Activated CD8-positive, alpha-beta memory T cell treated with anti-CD3 and anti-CD28 coated beads, Interleukin-2, amount 50 U/mL, for 4 hours (primary cell): ENCODE measurements at places on chromosomes 3 and 15.

GRCh38 chr3:27914199-27914598 lies 192.1 kb upstream of the EOMES start:
- DNase-seq: no peak

DNA sequence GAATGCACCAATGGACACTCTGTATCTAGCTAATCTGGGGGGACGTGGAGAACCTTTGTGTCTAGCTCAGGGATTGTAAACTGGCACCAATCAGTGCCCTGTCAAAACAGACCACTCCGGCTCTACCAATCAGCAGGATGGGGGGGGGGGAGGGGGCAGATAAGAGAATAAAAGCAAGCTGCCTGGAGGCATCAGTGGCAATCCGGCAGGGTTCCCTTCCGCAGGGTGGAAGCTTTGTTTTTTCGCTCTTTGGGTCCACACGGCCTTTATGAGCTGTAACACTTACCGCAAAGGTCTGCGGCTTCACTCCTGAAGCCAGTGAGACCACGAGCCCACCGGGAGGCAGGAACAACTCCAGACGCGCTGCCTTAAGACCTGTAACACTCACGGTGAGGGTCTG lies 827.1 kb downstream of the PLOD2 start:
- no peak for DNase-seq

DNA sequence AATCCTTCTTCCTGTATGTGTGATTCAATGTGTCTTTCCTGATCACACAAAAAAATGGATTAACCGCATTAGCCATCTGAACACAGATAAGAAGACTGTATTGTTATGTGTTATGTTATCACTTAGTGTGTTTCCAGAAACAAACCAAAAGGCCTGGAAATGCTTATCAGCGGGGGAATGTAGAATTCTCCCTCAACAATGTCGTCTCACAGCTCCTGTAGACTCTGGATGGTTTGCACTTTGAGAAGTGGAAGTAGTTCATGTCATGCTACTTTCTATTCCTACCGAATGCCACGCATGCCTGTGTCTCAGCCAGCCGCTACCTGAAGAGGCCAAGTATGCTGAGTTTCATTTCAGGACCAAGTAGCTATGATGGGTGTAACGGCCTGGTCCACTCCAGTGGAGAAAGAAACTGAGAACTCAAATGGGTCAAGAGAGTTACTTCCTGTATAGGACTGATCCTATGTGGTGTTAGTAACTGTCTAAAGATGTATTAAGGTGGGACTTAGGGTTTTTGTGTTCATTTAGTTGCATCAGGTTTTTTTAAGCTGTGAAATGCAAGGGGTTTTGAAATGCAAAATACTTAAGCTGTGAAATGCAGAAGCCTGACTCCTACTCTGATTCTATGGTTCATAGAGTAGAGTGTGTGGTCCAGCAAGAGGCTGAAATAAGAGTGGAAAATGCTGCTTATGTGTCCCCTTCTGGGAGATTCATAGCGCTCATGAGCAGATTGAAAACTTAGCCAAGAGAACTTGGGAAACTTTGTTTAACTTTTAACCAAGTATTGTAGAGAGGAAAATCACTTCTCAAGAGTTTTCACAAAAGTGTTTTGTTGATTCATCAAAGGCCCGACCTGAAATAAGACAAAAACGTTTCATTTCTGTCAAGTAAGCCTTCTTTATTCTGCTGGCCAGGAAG lies 118.5 kb upstream of the LMOD3 start:
- no peak for DNase-seq

DNA sequence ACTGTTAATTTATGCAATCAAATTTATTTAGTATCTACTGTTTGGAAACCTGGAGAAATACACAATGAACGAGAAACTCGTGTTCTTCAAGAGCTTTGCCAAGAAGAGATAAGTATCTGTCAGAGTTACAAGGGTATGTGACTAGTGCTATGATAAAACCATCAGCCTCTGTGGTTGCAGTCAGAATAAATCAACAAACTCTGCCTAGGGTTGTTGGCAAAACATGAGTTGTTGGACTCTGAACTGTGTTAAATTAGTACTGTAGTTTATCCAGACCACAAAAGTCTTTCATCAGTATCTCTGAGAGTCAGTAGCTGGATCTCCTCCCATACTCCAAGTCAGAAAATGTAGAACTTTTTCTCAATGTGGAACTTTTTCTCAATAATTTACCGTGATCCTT lies 918.4 kb downstream of the NAALADL2 start:
- no peak for DNase-seq
